ENCODE measurements at places on chromosomes 6 and 20.

GRCh38 chr6:105608711-105609374 is 206.0 kb upstream of the PREP start:
- no peak for DNase-seq

DNA sequence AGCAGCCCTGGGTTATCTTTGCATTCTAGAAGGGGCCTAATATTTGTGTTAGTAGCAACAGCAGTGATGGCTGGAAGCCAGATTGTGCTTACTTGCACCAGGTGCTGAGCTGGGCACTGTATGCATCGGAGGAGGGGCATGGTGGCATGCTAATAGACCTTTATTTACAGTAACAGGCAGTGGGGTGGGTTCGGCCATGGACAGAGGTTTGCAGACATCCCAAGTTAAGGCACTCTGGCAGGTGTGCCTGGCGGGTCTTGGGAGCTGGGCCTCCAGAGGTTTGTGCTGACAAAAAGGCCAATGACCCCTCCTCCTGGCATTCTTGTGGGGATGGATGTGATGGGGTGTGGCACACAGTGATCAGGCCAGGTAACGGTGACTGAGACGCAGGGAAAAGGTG is 39.0 kb upstream of the CD93 start:
- no peak for DNase-seq

- peak; percentile 25 for DNase-seq
Measured at GRCh38 chr6:112501705-112502104, 154.6 kb downstream of the RFPL4B start.

DNA sequence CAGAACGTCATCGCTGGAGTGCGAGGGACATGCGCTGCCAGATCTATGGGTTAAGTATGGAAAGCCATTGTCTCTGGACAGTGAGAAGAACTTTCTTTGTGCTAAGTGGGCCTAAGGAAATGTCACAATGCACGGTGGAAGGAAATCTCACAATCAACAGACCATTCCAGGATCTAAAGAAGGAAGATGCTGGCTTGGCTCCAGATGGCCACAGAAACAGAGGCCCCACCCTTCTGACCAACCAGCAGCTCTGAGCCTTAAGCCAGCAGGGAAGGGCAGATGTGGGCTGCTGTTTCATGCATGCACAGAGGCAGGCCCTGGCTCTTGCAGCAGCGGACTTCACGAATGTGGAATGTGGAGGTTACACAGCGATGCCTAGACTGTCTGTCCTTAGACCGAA is 156.3 kb downstream of the SOBP start:
- DNase-seq: no peak

GRCh38 chr6:136086686-136087085 is 163.4 kb downstream of the MTFR2 start:
- peak; percentile 27 for DNase-seq

DNA sequence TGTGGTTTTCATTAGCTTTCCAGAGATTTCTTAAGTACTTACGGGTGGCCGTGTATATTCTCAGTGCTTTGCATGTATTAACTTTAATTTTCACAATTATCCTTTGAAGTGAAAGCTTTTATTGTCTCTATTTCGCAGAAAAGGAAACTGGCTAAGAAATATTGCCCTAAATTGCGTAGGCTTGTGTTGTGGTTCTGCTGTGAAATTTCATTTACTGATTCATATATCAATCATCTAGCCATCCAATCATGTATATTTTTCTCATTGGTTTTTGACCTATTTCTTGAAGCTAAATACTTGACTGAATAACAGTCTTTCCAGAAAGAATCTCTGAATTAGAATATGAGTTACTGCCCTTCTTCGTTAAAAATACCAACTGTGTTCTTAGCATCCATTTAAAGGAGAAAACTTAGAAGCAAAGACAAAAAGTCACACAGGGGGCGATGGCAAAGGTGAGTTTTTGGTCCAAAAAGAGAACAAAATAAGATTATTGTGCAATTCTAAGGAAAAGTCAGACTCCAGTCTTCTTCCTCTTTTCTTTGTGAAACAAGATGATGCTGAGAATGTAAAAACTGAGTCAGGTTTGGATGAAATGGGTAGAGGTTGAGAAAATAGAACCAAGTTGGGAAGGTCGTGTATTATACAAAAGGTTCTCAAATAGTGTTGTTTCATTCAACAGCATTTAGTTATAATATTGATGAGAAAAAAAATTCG is 1.4 kb downstream of the CYB5R4 start:
- DNase-seq: no peak

- no peak for DNase-seq
Measured at GRCh38 chr20:25299806-25300205, 51.9 kb downstream of the PYGB start.

GRCh38 chr6:77019081-77019480 is 444.2 kb downstream of the HTR1B start:
- no peak for DNase-seq

DNA sequence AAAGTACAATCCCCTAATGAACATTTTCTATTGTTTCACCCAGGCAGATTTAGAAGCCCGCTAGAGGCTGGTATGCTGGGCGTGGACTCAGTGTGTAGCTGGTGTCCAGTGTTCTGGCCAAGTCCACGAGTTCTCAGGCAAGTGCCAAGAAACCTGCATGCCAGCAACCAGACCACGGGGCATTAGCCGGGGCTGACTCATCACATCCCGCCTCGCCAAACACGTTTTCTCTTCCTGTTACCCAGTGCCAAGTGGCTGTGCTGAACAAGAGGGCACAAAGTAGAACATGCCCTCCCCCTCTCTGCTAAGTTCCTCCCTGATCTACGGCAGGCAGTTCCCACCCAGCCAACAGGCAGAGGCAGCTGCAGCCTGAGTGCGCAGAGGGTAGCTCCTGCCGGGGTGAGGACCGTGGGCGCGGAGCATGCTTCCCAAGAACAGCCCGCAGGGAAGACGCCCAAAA is 29.6 kb downstream of the RAMACL start:
- DNase-seq: no peak

All from DMS 273 treated with DMSO at 0.1 percent for 48 hours (cell line).